Thoracic aorta (tissue), 2 donors: ENCODE measurements at places on chromosomes 12 and 14. TPM values are rescaled to one million over a fixed set of nuclear protein-coding genes. Genes with fewer than 3 reads are reported as not detected.

The IFNG-AS1 gene
- total RNA-seq = 0.92 TPM

The CSRP2 gene
- total RNA-seq = 93.5 TPM

The MYBPC1 gene
- 0.49 TPM for total RNA-seq

The IL31 gene
- total RNA-seq = not detected

The PTPRB gene
- 39.0 TPM for total RNA-seq

The LYZ gene
- 99.9 TPM for total RNA-seq

The RDH16 gene
- total RNA-seq = 0.54 TPM

The MUCL1 gene
- not detected for total RNA-seq

The CD4 gene
- 22.3 TPM for total RNA-seq

The KRT85 gene
- total RNA-seq = not detected

The NXPH4 gene
- total RNA-seq = 0.81 TPM

The GZMB gene
- not detected for total RNA-seq

The LUM gene
- 138 TPM for total RNA-seq

DNA sequence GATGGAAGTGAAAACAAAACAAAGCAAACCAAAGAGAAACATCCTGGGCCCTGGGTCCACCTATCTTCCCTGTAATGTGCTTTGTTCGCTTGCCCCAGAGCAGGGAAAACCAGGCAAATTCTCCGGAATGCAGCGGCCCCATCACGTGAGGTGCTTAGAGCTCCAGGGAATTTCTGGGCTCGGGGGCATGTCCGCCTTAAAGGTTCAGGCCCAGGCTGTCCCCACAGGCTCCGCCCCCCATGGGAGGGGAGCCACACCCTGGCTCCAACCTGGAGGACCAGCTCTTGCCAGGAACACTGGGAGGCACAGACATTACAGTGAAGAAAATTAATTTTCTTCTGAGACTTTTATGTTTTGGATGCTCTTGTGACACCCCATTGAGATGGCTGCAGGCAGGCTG lies 69.9 kb downstream of the RBM19 start:
- no peaks in the 10 kb centered on the region for H3K27me3 ChIP-seq
- peaks cover 3% of the 10 kb centered on the region for H3K36me3 ChIP-seq
- no peaks in the 10 kb centered on the region for H3K4me1 ChIP-seq
- H3K27ac ChIP-seq = no peak overlapping the region
- no peak overlapping the region for H3K4me3 ChIP-seq
- no peak for DNase-seq

GRCh38 chr14:55697414-55697861 lies 117.4 kb downstream of the KTN1 start:
- H3K4me3 ChIP-seq = no peak overlapping the region
- H3K4me1 ChIP-seq = no peaks in the 10 kb centered on the region
- H3K36me3 ChIP-seq = no peaks in the 10 kb centered on the region
- no peak overlapping the region for H3K27ac ChIP-seq

GRCh38 chr12:104505095-104505818 lies 48.5 kb downstream of the CHST11 start:
- H3K4me3 ChIP-seq = no peak overlapping the region
- H3K36me3 ChIP-seq = no peaks in the 10 kb centered on the region
- H3K27ac ChIP-seq = no peak overlapping the region
- no peak for DNase-seq
- peaks cover 76% of the 10 kb centered on the region for H3K4me1 ChIP-seq

- no peaks in the 10 kb centered on the region for H3K27me3 ChIP-seq
- no peak overlapping the region for H3K4me3 ChIP-seq
- H3K4me1 ChIP-seq = peaks cover 27% of the 10 kb centered on the region
- H3K27ac ChIP-seq = peak overlapping the region; percentile 30
- no peak for DNase-seq
- H3K36me3 ChIP-seq = no peaks in the 10 kb centered on the region
These were observed 165.7 kb downstream of the CAND1 start for GRCh38 chr12:67434671-67435370.

DNA sequence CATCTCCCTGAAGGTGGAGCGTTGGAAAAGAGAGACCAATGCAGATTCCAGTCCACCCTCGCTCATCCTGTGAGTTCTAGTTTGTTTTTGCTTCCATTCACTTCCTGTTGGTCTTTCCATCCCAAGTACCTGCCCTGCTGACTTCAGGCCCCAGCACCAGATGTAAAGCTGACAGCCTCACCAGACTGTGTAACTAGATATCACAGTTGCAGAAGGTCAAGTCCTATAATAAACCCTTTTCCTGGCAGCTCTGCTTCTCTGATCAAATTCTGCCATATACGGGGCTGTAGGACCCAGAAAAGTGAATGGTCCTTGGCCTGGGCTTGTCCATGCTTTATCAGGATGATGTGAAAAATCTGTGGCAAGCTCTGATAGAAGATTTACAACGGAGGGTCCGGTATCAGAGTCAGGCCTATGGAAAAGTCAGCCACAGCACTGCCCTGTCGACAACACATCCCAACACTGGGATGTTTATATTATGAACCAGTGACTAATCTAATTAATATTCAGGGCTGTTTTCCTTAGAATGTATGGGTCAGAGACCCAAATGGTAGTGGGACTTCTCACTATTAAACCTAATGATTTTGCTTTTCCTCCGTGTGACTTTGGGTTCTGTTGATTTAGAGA lies 42.1 kb downstream of the CCDC175 start:
- no peak overlapping the region for H3K27ac ChIP-seq
- H3K4me3 ChIP-seq = no peak overlapping the region
- H3K36me3 ChIP-seq = no peaks in the 10 kb centered on the region
- no peak for DNase-seq
- no peaks in the 10 kb centered on the region for H3K27me3 ChIP-seq

DNA sequence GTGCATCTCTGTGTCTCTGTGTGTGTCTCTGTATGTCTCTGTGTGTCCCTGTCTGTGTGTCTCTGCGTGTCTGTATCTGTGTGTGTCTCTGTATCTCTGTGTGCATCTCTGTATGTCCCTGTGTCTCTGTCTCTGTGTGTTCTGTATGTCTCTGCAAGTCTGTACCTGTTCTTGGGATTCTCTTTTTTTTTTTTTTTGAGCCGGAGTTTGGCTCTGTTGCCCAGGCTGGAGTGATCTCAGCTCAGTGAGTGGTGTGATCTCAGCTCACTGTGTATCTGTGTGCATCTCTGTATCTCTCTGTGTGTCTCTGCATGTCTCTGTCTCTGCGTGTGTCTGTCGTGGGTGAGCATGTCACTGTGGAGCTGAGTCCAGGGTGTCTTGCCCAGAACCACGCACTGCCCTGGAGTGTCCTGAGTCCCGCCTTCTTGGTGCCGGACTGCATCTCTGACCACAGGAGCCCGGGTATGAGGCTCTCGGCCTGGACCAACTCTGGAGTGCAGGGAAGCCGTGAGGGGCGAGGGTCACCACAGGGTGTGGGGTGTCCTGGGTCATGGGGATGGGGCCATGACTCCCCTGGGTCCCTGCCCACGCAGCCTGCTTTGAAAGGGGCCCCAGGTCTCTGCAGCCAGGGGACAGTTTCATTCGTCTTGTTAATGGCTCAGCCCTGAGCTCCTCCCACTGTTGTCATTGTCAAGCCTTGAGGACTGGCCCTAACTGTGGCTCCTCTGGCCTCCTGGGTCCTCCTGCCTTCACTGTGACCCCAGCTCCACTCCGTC lies 11.8 kb downstream of the MYL2 start:
- no peaks in the 10 kb centered on the region for H3K27me3 ChIP-seq
- H3K4me3 ChIP-seq = no peak overlapping the region
- DNase-seq = no peak
- H3K36me3 ChIP-seq = no peaks in the 10 kb centered on the region
- no peaks in the 10 kb centered on the region for H3K4me1 ChIP-seq

DNA sequence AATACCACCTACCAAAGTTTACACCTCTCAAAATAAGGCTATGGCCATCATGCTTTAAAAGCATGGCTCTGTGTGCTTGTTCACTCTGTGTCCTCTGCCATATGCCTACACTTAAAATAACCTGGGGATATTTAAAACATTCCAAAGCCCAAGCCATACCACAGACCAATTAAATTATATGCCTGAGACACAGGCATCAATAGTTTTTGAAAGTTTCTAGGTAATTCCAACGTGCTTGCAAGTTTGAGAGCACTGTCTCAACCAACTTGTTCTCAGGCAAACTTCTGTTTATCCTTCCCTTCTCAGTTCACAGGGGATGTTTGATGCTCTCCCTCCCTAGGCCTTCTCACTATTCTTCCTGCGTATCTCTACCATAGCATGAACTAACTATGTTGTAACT lies 3.4 kb upstream of the FRMD6 start:
- peaks cover 11% of the 10 kb centered on the region for H3K4me1 ChIP-seq
- H3K27ac ChIP-seq = no peak overlapping the region
- H3K36me3 ChIP-seq = no peaks in the 10 kb centered on the region
- H3K4me3 ChIP-seq = no peak overlapping the region

GRCh38 chr14:90533591-90534021 lies 136.8 kb downstream of the CALM1 start:
- no peak for DNase-seq
- no peak overlapping the region for H3K4me3 ChIP-seq
- H3K4me1 ChIP-seq = peaks cover 13% of the 10 kb centered on the region
- H3K27ac ChIP-seq = no peak overlapping the region
- no peaks in the 10 kb centered on the region for H3K36me3 ChIP-seq

DNA sequence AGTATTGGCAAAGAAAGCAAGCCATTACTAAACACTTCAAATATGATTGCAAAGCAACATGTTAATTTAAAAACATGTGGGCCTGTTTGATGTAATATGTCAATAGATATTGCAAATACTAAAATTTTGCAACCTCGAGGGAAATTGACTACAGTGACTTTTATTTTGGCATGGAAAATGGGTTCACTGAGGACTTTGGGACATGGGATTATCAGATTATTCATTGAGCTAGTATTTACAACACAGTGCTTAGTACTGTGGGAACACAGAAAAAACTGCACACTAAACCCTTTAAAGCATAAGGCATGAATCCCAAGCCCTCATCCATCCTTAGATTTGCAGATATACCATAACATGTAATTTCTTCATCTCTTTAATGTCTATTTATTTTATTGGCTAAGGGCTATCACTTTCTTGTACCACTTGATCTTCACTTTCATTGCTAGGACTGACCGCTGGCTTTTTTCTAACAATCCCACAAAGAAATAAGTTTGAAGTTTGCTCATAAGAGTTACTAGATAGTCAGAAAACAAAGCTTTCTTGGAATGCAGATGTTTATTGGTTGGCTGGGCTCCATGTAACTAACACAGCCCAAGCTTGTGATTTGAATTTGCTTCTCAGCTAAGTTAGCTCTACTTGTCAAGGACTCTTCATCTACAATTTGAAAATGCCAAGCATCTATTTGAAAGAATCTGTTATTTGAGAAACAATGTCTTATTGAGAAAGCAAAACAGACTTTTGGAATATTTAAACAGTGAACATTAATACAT lies 48.7 kb downstream of the PPFIBP1 start:
- no peak for DNase-seq
- H3K36me3 ChIP-seq = no peaks in the 10 kb centered on the region
- H3K27me3 ChIP-seq = no peaks in the 10 kb centered on the region

DNA sequence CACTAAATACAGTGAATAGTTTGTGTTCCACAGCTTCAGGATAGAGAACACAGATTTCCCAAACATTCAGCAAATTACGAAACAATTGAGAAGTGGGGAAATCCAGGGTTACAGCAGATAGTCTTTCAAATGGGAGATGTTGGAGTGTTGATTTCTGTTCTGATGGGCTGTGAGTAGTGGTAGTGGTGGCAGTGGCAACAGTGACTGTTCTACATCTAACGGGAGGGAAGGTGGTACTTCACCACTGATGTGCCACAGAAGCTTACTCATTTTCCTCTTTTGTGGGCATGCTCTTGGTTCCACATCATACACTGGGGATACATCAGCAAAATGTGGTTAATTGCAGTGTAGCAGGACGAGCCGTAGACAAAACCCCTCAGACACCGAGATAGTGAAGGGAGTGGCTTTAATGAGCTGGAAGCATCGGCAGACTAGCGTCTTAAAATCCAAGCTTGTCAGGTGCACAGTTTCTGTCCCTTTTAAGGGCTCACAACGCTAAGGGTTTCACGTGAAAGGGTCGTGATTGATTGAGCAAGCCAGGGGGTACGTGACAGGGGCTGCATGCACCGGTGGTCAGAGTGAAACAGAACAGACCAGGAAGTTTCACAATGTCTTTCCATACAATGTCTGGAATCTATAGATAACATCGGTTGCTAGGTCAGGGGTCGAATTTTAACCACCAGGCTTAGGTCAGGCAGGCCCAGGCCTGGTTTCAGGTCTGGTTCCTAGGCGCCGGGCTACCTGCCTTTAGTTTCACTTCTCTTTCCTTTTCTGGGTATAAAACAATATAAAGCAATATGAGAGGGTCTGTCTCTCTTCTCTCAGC lies 330.6 kb upstream of the FBXO33 start:
- H3K4me1 ChIP-seq = peaks cover 6% of the 10 kb centered on the region
- no peak overlapping the region for H3K4me3 ChIP-seq
- no peak for DNase-seq
- no peaks in the 10 kb centered on the region for H3K36me3 ChIP-seq
- H3K27me3 ChIP-seq = no peaks in the 10 kb centered on the region

DNA sequence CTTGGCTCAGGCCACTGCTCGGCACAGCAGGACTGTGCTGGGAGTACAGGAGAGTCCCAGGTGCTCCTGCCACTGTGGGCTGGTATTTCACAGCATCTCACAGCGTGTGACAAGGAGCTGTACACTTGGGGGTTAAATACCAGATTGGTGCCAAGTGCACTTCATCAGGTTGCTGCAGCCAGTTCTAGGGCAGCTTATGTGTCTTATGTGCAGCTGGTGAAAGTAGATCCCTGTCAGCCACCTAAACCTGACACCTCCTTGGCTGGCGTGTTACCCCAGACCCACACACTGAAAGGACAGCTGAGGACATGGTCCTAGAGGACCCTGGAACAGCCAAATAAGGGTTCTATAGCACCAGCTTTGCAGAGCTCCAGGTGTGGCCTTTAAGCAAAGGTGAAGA lies 18.9 kb downstream of the PLEKHH1 start:
- no peak overlapping the region for H3K4me3 ChIP-seq
- H3K36me3 ChIP-seq = no peaks in the 10 kb centered on the region
- no peaks in the 10 kb centered on the region for H3K27me3 ChIP-seq
- H3K27ac ChIP-seq = no peak overlapping the region

DNA sequence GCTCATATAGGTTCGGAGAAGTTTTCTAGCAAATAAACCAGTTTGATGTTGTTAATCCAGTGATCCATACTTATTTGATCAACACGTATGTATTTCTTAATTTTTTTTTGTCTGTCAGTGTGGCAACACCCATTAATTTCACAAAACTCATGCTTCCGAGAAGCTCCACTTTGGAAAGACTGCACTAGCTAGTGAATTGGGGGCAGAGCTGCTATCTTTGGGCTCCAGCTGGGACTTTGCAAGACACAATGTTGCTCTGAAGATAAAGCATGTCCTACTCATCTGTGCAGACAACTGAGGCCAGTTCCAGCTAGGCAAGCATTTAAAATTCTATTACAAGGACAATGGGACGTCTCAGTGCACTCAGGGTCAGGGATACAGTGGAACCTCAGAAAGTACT lies 298.4 kb downstream of the NUAK1 start:
- DNase-seq = no peak
- H3K27me3 ChIP-seq = no peaks in the 10 kb centered on the region
- H3K36me3 ChIP-seq = no peaks in the 10 kb centered on the region
- H3K4me1 ChIP-seq = peaks cover 9% of the 10 kb centered on the region

DNA sequence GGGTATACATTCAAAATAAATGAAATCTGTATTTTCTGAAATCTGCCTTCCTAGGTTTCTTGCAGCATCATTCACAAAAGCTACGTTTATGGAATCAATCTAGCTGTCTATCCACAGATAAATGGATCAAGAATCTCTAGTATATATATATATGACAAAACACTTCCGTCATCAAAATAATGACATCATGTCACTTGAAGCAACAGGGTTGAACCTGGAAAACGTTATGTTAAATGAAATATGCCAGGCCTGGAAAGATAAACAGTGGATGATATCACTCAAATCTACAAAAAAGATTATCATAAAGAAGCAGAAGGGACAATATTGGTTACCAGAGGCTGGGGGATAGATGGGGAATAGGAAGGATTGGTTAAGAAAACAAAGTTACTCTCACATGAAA lies 28.6 kb downstream of the ASCL4 start:
- H3K4me1 ChIP-seq = no peaks in the 10 kb centered on the region
- no peak for DNase-seq
- no peaks in the 10 kb centered on the region for H3K36me3 ChIP-seq
- no peak overlapping the region for H3K4me3 ChIP-seq
- no peak overlapping the region for H3K27ac ChIP-seq
